Upper lobe of left lung (tissue), 6 donors: ENCODE measurements at places on chromosomes 3 and 15. TPM values are rescaled to one million over a fixed set of nuclear protein-coding genes. Genes with fewer than 3 reads are reported as not detected.

Gene TGM4
- not detected for total RNA-seq

DNA sequence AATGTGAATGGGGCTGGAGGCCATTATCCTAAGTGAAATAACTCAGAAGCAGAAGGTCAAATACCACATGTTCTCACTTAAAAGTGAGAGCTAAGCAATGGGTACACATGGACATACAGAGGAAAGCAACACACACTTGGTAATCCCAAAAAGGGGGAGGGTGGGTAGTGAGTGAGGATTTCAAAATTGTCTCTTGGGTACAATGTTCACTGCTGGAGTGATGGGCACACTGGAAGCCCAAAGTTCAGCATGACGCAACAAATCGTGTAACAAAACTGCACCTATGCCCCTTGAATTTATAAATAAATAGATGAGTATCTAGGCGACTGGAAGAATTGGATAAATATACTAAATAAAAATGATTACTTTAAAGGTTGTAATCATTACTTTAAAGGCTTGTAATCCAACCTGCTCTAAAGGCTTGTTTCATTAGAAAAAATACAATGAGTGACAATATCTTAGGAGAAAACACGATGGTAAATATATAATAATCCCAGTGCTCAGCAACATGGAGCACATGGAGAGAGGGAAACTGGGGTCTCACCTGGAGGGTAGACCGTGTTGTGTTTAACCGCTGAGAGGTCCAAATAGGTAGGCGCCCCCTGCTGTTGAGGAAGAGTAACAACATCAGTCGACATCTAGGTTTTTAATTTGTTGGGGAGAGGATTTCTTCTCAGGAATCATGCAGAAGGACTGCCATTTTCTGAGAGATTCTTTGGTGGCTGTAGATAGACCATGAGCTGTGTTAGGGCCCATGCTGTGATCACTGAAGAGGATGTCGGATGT is 78.5 kb upstream of the ROBO1 start:
- no peak overlapping the region for H3K27ac ChIP-seq
- no peaks in the 10 kb centered on the region for H3K36me3 ChIP-seq
- no peaks in the 10 kb centered on the region for H3K4me1 ChIP-seq
- H3K27me3 ChIP-seq: no peaks in the 10 kb centered on the region

DNA sequence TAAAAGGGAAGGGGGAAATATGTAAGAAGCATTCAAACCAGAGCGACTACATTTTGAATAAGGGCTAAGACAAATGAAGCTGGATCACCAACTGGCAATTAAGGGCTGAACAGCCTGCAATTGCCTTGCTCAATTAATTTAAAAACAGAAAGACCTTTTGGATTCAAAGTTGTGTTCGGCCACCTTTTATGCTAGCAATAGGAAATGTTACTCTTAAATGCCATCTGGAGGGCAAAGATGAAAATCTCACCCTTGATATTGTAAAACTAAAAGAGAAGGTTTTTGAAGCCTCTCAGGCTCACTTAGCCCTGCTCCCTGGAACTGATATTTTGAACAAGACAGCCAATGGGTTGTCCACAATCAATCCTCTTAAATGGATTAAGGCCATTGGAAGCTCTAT is 44.2 kb downstream of the ACAD9 start:
- no peak overlapping the region for H3K27ac ChIP-seq
- H3K4me3 ChIP-seq: no peak overlapping the region
- H3K36me3 ChIP-seq: no peaks in the 10 kb centered on the region
- H3K27me3 ChIP-seq: no peaks in the 10 kb centered on the region
- DNase-seq: no peak
- H3K4me1 ChIP-seq: no peaks in the 10 kb centered on the region

- no peaks in the 10 kb centered on the region for H3K27me3 ChIP-seq
- no peak overlapping the region for H3K4me3 ChIP-seq
- no peaks in the 10 kb centered on the region for H3K4me1 ChIP-seq
- H3K27ac ChIP-seq: no peak overlapping the region
- no peak for DNase-seq
These were observed 7.8 kb downstream of the DNAJB8 start for GRCh38 chr3:128458746-128459460.

- no peak overlapping the region for H3K27ac ChIP-seq
- H3K4me3 ChIP-seq: no peak overlapping the region
- DNase-seq: peak; percentile 33
These were observed 405.8 kb downstream of the IGSF11 start for GRCh38 chr3:118628704-118629341.

DNA sequence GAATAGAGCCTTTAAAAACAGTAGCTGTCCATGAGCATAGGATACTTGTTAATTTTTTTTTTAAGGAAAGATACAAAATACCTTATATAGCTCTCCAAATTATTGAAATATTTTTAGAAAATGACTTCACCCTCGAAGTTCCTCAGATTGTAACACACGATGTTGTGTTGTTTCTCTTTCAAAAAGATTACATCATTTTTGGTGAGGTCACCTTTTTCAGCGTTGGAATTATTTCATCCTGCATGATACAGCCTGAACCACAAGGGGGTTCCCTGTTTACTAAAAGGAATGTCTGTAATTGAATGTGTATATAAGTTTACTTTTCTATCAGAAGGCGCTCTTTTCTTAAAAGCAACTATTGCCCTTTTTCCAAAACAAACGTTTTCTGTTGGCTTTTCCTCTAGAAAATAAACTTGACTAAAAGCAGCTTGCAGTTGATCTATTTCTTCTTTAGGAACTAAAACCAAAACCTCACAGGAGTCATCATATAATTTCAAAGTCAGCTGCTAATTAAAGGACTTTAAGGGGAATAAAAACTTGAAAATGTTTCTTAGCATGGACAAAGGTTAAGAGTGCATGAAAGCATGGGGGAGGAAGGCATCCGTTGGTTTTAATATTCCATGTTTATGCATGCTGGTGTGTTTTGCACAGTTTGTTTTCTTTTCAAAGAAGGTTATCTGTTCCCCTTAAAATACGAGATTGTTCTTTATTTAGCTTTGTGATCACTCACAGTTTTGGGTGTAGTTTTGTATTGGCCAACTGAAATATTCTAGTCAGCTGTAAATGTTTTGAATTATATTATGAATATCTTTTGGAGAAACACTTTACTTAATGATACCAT is 29.4 kb downstream of the LYSMD4 start:
- H3K4me1 ChIP-seq: peaks cover 28% of the 10 kb centered on the region
- DNase-seq: no peak
- no peaks in the 10 kb centered on the region for H3K27me3 ChIP-seq

DNA sequence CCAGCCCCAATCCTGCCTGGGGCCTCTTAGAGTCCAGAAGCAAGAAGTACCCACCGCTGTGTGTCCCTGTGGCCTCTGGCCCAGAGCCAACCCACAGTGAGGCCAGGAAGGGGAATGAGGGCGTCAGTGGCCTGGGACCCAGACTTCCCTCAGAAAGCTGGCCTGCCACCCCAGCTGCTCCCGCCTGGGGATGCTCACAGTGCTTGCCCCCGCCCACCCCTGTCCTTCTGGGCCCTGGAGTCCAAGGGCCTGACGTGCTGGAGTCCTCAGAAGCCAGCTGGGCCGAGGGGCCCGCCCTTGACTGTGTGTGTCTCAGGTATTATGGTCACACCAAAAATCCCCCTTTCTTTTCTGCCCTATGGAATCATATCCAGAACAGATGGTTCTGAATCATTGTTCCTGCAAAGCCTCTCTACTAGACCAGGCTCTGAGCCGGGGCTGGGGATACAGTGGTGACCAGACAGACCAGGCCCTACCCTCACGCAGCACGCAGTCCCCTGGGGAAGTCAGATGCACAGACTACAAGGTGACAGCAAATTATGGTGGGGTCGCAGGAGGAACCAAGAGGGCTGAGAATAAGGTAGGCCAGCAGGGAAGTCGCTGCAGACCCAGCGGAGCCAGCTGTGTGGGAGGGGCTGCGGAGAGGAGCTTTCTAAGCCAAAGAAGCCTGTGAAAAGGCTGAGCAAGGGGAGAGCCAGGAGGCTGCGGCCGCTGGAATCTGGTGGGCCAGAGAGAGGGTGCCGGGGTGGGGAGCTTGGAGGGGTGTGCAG is 99.1 kb downstream of the VGLL4 start:
- no peaks in the 10 kb centered on the region for H3K27me3 ChIP-seq
- H3K27ac ChIP-seq: no peak overlapping the region

DNA sequence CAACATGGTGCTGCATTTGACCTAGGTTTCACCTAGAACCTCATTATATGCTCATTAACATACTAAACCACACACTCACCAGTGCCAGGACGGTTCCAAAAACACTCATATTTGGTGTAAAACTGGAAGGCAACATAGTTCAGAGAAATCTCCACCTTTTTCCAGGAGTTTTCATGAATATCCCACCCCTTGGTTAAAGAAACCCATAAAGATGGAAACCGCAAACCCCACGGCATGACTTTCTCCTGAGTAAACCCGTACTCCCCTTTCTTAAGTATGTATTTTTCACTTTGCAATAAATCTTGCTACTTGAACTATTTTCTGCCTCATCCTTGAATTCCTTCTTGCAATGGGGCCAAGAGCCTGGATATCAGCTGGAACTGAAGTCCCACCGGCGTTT is 379.3 kb downstream of the MAGI1 start:
- no peaks in the 10 kb centered on the region for H3K36me3 ChIP-seq
- H3K4me1 ChIP-seq: no peaks in the 10 kb centered on the region
- no peak for DNase-seq
- no peaks in the 10 kb centered on the region for H3K27me3 ChIP-seq
- no peak overlapping the region for H3K27ac ChIP-seq

Gene NPAP1
- not detected for total RNA-seq

Gene GABRR3
- total RNA-seq: not detected

DNA sequence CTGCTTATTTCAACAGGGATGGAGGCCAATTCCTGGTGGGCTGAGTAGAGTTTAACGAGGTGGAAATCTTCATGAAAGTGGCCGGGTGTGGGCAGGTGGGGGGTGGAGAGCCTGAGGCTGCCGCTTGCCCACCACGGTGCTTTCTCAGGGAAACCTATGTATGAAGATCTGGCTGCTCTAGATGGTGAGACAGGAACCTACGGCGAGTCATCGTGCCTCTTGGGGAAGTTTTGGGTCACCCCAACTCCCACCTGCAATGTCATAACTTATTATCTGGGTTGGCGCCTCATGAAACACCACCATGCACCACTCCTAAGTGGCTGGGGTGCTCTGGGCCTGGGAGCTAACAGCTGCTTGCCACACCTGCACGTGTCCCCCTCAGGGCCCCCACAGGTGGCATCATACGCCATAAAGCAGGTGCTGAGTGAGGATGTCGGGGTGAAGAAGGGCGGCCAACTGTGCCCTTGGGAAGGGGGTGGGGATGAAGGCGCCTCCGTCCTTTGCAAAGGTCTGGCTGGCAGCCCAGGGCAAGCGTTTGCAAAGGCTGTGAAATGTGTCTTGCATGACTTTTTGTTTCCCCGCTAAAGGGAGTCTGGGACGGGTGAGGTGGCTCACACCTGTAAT is 27.9 kb upstream of the SNRPA1 start:
- no peaks in the 10 kb centered on the region for H3K36me3 ChIP-seq
- H3K4me3 ChIP-seq: no peak overlapping the region
- no peak overlapping the region for H3K27ac ChIP-seq
- no peaks in the 10 kb centered on the region for H3K27me3 ChIP-seq
- no peak for DNase-seq
- peaks cover 4% of the 10 kb centered on the region for H3K4me1 ChIP-seq

DNA sequence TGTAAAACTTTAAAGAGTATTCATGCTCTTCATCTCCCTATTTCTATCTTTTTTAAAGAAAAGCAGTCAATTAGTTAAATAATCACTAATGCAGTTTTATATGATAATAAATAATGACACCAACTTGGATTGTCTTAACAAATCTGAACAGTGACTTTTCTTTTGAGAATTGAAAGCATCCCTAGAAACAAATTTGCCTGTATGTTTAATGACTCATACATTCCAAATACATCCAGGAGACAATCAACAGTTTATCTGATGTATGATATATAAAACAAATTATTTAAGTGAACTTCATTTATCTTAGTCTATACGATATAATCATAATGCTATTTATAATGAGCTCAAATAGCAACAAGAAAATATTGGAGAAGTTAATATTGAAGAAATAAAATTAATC is 78.0 kb downstream of the ALCAM start:
- no peaks in the 10 kb centered on the region for H3K27me3 ChIP-seq
- no peaks in the 10 kb centered on the region for H3K4me1 ChIP-seq

GRCh38 chr3:172564499-172564898 is 41.3 kb upstream of the TNFSF10 start:
- H3K4me1 ChIP-seq: peaks cover 34% of the 10 kb centered on the region
- no peaks in the 10 kb centered on the region for H3K36me3 ChIP-seq
- H3K27ac ChIP-seq: peak overlapping the region; percentile 88
- H3K4me3 ChIP-seq: no peak overlapping the region
- no peak for DNase-seq

Gene INO80
- 46.6 TPM for total RNA-seq

Gene GOLGA6L10
- total RNA-seq: 0.34 TPM

GRCh38 chr15:71708741-71709140 is 101.6 kb upstream of the NR2E3 start:
- H3K27me3 ChIP-seq: no peaks in the 10 kb centered on the region
- no peaks in the 10 kb centered on the region for H3K36me3 ChIP-seq
- H3K4me1 ChIP-seq: no peaks in the 10 kb centered on the region
- no peak overlapping the region for H3K4me3 ChIP-seq
- DNase-seq: no peak

DNA sequence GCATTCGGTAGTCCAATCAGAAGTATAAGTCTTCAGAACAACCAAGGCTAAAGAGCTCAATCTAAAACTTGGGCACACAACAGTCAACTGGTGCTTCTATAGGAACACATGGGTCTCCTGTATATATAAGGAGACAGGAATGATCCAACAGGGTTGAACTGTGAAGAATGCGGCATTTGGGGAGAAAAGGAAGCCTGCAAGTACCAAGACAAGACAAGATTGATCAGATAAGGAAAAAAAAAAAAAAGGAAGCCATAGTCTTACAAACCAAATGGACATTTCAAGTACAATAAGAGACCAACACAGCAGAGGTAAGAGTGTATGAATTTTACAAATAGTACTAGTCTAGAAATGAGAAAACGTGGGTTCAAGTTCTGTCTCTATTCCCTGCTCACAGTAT is 6.5 kb downstream of the CPEB1 start:
- no peaks in the 10 kb centered on the region for H3K4me1 ChIP-seq
- H3K27me3 ChIP-seq: peaks cover 11% of the 10 kb centered on the region
- H3K36me3 ChIP-seq: no peaks in the 10 kb centered on the region

Gene CCR8
- not detected for total RNA-seq

Gene MST1
- total RNA-seq: 29.7 TPM

GRCh38 chr15:89674526-89674925 is 4.6 kb downstream of the PLIN1 start:
- no peak for DNase-seq
- no peaks in the 10 kb centered on the region for H3K36me3 ChIP-seq
- no peaks in the 10 kb centered on the region for H3K27me3 ChIP-seq
- no peak overlapping the region for H3K27ac ChIP-seq
- H3K4me3 ChIP-seq: no peak overlapping the region

GRCh38 chr3:184126006-184126405 is 9.2 kb upstream of the EIF2B5 start:
- H3K27ac ChIP-seq: no peak overlapping the region
- DNase-seq: no peak
- H3K4me1 ChIP-seq: no peaks in the 10 kb centered on the region
- H3K36me3 ChIP-seq: no peaks in the 10 kb centered on the region

GRCh38 chr15:66679657-66680108 is 22.4 kb upstream of the SMAD6 start:
- H3K4me3 ChIP-seq: no peak overlapping the region
- H3K36me3 ChIP-seq: no peaks in the 10 kb centered on the region
- no peak for DNase-seq
- H3K27me3 ChIP-seq: no peaks in the 10 kb centered on the region

GRCh38 chr3:99877031-99877579 is 59.4 kb downstream of the CMSS1 start:
- no peaks in the 10 kb centered on the region for H3K36me3 ChIP-seq
- peaks cover 11% of the 10 kb centered on the region for H3K4me1 ChIP-seq
- peak overlapping the region; percentile 89 for H3K27ac ChIP-seq
- DNase-seq: no peak
